ENCODE measurements at places on chromosomes 6 and 20.

- no peak for DNase-seq
Measured at GRCh38 chr6:42128460-42129359, 13.7 kb downstream of the C6orf132 start.

DNA sequence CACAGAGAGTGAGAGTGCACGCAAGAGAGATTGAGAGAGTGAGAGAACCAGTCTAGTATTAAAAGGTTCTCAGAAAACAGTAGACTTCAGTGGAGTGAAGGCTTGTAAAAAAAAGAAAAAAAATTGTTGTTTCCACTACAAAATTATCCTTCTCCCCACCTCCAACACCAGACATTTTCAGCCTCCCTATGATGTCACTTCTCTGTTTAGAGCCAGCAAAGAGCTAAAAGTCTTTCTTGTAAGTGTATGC, 77.8 kb downstream of the BACH2 start:
- DNase-seq: no peak

GRCh38 chr6:44485601-44486401, 98.3 kb downstream of the CDC5L start:
- no peak for DNase-seq

DNA sequence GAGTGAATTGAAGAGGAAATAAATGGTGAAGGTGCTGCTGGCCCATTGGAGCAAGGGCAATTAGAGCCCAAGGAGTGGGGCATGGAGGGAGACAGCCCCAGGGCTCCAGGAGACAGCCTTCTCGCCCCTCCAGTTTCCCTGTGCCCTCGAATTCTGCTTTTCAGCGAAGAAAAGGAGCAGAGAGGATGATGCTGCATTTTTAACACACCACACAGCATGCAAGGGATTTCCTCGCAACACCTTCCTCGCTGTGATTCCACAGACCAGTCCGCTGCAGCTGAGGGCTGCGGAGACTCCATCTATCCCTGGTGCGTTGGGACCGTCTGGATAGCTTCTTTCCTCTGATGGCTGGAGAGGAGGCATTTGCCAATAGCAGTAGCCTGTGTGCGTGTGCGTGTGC, 41.7 kb downstream of the PTCHD4 start:
- DNase-seq: no peak

DNA sequence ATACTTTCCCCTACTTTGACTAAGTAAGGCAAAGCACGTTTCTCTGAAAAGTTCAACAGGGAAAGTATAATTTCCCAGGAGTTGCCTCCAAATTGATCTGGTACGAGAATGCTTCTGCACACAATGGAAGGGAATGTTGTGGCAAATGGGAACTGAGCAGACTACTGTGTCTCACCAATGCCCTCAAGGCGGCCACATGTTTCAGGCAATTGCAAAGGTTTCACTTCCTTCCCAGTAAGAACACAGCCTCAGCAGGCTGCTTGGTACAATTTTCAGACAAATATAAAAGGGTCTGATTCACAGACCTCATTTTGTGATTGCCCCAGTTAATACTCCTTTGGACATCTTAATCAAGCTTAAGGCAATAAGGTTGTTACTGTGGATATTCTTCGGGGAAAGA, 71.2 kb downstream of the KIAA0319 start:
- DNase-seq: no peak

DNA sequence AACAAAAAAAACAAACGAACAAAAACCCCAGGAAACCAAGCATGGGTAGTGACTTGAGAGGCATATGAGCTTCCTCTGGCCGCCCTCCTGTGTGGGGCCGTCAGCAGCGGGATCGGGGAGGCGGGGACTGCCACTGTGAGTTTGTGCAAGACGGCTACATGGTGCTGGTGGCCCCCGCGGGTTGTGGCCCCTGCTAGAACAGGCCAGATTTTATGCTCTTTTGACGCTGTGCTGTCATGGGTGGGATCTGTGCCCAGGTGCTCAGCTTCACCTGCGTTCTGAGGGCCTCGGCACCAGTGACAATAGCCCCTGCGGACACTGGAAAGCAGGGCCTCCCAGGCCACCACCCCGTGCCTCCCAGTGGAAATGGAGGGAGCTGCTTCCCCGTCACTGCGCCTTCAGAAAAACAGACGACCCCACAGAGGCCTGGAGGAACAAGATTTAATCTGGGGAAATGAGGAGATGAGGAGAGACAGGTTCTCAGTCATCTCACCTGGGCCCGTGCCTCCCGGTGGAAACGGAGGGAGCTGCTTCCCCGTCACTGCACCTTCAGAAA, 4.7 kb upstream of the KCNQ2 start:
- no peak for DNase-seq

- peak; percentile 5 for DNase-seq
Measured at GRCh38 chr6:79864001-79864400, 83.4 kb downstream of the ELOVL4 start.

- DNase-seq: no peak
Measured at GRCh38 chr6:121330516-121330915, 3.8 kb downstream of the TBC1D32 start.

DNA sequence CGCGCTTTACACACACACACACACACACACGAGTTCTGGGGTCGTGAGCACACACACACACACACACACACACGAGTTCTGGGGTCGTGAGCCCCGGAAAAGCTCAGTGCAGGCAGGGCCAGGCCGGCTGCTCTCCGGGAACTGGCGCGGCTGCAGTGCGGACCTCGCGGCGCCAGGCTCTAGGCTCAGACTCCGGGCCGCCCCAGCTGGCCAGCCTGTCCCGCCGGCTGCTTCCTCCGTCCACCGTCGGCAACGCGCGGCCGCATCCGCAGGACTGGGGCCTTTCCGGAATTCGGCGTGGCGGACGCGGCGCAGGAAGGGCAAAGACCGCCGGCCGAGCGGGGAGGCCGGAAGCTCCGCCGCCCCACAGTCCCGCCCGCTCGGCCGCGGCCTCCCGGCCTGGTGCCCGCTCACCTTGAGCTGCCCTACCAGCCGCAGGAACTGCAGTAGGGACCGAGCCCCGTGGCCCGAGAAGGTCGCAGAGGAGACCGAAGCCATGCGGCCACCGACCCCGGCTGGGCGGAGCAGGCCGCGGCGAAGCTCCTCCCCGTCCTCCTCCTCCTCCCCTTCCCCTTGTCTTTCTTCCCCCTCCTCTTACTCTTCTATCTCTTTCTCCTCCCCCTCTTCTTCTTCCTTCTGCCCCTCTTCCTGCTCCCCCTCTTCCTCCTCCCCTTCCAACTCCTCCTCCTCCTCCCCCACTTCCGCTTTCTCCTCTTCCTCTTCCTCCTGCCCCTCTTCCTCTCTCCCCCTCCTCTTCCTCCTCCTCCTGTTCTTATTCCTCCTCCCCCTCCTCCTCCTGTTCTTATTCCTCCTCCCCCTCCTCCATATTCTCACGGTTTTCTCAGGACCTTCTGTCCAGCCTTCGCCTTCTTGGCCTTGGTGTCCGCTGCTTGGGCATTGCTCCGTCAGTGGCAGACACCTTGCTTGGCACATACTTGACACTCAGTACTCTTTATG, at the start of gene HDDC2:
Gene HDDC2 (minus strand): TSS at position 533 of the 957 bp plus-strand sequence. CDS start 35 bp downstream, at position 498.
- DNase-seq: peak; percentile 22

- no peak for DNase-seq
Measured at GRCh38 chr20:41748051-41748450, 129.9 kb upstream of the CHD6 start.

GRCh38 chr6:446418-447366, 55.1 kb downstream of the IRF4 start:
- no peak for DNase-seq

DNA sequence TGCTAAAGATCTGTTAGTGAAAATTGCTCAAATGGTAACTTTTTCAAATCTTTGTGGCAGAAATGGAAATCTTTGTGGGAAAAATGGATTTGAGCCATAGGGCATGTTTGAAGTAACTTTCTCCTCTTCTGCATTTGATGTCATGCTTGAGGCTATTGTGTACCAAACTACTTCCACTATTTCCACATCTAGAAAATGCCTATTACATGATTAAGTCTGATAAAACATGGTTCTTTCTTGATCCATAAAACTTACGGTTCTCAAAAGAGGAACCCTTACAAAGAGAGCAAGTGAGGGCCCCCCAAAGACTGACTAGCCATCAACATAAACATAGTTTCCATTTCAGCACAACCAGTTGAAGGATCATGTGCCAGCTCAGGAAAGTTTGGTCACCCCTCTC, 150.6 kb downstream of the NFATC2 start:
- DNase-seq: no peak

DNA sequence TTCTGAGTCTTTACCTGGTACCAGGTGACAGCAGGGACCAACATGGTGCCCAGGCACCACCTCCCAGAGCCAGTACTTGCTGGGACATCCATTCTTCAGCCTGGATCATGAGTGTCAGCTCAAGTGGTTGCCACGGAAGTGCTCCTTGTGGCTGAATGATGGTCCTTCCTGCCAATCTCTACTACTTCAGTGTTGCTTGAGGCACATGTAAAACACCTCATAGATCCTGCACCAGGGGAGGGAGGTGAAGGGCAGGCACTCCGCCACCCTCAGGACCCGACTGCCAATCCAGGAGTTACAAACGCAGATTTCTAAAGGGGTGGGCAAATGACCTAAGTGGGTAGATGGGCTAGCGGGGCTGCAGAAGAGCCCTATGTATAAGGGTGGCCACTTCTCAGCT, 226.0 kb downstream of the PREX1 start:
- no peak for DNase-seq

GRCh38 chr6:54191461-54191860, 80.2 kb downstream of the MLIP start:
- no peak for DNase-seq

DNA sequence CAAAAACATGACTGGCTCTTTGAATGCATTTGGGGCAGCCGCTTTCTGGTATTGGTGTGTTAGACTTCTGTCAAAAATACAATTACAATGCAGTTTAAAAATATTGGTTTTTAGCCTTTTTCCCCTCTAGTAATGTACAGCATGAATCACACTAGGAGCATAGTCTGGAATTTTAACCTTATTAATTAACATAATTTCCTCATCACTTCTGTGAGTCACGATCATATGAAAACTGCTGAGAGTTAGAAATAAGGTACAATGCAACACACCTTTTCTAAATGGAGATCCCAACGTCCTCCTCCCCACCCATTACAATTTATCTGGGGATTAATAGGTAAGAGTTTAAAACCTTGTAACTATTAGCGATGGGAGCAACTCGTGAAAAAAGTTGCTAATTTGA, 297.1 kb upstream of the RIMS1 start:
- no peak for DNase-seq

- peak; percentile 33 for DNase-seq
Measured at GRCh38 chr6:40328386-40328985, 258.7 kb downstream of the LRFN2 start.

DNA sequence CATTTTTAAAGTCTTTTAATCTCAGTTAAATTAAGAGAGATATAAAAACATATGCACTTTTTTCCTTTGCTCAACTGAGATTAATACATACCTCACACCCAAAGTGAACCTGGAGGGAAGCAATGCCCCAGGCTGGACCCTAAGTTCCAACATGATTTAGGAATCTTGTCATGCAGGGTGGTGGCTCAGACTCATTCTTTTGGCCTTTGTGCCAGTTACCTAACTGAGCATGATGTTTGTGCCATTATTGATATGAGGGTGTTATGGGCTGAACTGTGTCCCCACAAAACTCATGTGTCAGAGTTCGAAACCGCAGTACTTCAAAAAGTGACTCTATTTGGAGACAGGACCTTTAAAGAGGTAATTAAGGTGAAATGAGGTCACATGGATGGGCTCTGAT, 188.0 kb downstream of the ARHGAP18 start:
- DNase-seq: no peak

DNA sequence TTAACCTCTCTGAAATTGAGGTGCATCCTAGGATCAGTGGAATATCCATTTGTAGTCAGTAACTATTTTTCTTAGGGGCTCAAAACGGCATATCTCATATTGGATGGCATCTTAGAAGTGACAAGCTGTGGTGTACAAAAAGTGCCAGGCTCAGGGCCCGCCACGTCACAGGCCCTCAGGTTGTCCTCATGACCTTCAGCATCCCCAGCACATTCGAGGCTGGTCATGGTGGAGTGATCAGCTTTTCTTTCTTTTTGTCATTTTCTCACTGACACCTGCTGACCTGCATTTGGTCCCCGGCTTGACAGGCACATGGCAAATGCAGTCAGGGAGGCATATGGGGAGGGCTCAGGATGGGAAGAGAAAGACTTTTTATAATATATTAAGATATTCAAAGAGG, 7.1 kb upstream of the E2F1 start:
- DNase-seq: no peak

DNA sequence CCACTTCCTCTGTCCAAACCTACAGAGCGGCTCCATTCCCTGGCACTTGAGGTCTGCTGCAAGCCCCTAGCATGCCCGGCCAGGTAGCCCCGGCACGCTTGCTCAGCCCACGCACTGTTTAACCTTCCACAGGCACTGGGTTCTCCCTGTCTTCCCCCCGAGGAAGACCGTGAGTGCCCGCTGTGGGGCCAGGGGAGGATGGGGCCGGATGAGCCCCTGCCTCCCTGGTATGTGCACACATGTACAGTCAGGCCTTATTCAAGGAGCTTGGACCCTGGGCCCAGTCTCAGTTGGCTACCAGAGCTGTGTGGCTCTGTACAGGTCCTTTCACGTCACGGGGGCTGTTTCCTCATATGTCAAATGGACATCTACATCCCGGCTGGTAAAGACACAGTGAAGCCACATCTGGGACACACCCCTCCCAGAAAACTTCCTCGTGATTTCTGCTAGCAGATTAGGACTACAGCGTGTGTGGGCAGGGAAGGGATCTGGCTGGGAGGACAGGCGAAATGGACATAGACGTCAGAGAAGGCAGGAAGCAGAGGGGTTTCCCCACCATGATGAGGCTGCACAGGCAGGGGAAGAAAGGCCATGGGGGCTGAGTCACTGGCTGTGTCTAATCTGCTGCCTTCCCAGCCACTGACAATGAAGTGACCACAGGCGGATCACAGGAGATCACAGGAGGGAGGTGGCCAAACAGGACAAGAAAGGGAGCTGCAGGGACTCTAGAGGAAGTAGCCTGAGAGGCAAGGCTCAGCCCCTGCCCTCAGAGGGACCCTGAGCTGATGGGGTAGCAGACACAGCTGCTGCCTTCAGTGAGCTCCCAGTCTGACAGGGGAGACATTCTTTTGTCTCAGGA, 62.9 kb downstream of the MRPL14 start:
- no peak for DNase-seq

GRCh38 chr6:537114-537513, 119.8 kb downstream of the HUS1B start:
- no peak for DNase-seq

DNA sequence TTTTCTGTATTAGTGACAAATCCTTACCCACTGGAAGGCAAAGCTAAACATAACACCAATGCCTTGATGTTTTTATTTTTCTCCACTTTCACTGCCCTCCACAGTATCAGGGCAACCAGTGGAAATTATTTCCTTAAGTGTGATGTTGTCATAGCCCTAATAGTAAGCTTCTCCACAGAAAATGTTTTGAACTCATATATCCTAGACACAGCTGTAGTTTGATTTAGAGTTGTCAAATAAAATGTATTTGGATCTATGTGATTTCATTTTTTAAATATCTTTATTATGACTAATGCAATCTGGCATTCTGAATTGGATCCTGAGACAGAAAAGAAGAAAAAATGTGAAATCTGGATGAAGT, 70.9 kb upstream of the UFL1 start:
- DNase-seq: no peak

Data from NCI-H1092 (cell line).